ENCODE measurements at places on chromosomes 12 and 14. TPM values are rescaled to one million over a fixed set of nuclear protein-coding genes. Genes with fewer than 3 reads are reported as not detected.

GRCh38 chr14:105483300-105484068, 3.2 kb upstream of the CRIP1 start:
- no peak overlapping the region for H3K4me3 ChIP-seq
- peaks cover 27% of the 10 kb centered on the region for H3K4me1 ChIP-seq
- H3K27me3 ChIP-seq, result peaks cover 36% of the 10 kb centered on the region
- H3K27ac ChIP-seq, result no peak overlapping the region
- no peaks in the 10 kb centered on the region for H3K36me3 ChIP-seq

The FAM186B gene
- total RNA-seq, result 0.17 TPM

The GLIPR1L1 gene
- not detected for total RNA-seq

The CLBA1 gene
- total RNA-seq, result 6.4 TPM

DNA sequence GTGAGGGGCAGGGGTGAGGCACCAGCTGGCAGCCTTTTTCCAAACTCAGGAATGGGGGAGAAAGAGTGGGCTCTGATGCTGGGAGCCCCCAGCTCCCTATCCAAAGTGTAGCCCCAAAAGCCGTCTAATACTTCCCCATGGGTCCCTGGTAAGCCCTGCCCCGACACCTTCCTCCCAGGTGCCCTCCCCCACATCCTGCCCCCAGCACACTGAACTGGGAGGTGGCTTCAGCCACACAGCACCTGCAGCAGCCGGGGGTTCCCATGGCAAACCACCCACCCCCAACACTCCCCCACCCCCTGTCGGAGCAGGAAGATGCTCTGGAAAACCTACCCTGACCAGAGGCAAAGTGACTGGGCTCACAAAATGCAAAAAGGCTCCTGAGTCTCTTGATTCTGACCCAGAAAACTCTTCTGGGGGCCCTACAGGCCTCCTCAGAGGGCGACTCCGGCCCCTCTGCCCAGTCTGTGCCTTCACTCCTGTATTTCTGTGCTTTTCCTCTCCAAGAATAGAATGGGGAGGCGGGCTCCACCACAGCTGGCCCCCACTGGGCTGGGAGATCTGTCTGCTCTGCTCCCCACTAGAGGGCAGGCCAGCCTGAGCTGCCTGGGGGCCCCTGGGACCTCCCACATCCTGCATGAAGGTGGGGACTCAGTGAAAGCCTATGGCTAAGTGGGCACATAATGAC, 81.6 kb downstream of the ITPK1 start:
- H3K36me3 ChIP-seq, result no peaks in the 10 kb centered on the region
- H3K27ac ChIP-seq, result peak overlapping the region; percentile 78
- H3K4me3 ChIP-seq, result no peak overlapping the region
- H3K27me3 ChIP-seq, result no peaks in the 10 kb centered on the region

The KRT79 gene
- total RNA-seq, result 0.07 TPM

- DNase-seq, result no peak
- no peak overlapping the region for H3K27ac ChIP-seq
- no peaks in the 10 kb centered on the region for H3K36me3 ChIP-seq
Measured at GRCh38 chr12:102388469-102388868, 91.9 kb downstream of the IGF1 start.

DNA sequence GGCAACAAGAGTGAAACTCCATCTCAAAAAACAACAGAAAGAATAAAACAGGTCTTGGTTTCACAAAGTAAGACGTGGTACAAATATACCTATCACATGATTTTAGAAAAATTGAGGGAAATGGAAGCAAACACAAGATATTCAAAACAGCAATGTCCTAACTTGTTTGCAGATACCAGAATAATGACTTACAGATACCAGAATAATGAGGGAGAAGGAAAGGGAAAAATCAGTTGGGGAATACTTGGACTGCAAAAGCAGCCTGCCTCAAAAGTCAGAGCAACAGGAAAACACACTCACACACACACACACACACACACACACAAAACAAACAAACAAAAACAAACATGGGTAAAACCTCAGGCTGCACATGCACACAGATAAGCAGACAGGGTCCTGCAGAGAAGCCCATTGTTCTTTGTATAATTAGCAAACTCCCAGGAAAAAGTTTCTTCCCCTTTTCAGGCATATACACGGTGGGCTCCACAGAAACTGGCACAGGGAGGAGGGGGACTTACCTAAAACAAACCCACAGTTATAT, 65.7 kb upstream of the CAPRIN2 start:
- H3K27ac ChIP-seq, result no peak overlapping the region
- DNase-seq, result no peak
- H3K36me3 ChIP-seq, result no peaks in the 10 kb centered on the region

- no peaks in the 10 kb centered on the region for H3K27me3 ChIP-seq
- H3K27ac ChIP-seq, result no peak overlapping the region
- H3K4me3 ChIP-seq, result no peak overlapping the region
- no peaks in the 10 kb centered on the region for H3K4me1 ChIP-seq
- H3K36me3 ChIP-seq, result no peaks in the 10 kb centered on the region
Measured at GRCh38 chr12:43636725-43637463, 84.9 kb upstream of the ADAMTS20 start.

The NKX2-1 gene
- total RNA-seq, result 2.7 TPM

DNA sequence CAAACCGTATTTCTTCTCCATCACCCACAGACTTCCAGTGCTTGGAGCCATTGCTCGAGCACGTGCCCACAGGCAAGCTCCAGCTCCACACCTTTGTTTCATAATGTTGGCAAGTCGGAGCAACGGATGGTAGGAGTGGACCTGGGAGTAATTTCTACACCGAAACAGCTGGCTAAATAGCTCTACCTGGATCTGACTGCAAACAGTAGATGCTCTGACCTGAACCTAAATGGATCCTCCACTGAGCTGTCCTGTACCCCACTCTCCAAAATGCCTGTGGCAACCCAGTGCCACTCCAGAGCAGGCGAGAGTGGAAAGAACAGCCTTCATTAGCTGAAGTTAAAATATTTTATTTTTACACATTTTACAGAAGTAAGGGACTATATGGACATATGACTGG, 108.7 kb downstream of the BMP4 start:
- no peak for DNase-seq
- no peak overlapping the region for H3K4me3 ChIP-seq
- H3K36me3 ChIP-seq, result no peaks in the 10 kb centered on the region
- H3K27ac ChIP-seq, result no peak overlapping the region

The ACRBP gene
- 0.20 TPM for total RNA-seq

DNA sequence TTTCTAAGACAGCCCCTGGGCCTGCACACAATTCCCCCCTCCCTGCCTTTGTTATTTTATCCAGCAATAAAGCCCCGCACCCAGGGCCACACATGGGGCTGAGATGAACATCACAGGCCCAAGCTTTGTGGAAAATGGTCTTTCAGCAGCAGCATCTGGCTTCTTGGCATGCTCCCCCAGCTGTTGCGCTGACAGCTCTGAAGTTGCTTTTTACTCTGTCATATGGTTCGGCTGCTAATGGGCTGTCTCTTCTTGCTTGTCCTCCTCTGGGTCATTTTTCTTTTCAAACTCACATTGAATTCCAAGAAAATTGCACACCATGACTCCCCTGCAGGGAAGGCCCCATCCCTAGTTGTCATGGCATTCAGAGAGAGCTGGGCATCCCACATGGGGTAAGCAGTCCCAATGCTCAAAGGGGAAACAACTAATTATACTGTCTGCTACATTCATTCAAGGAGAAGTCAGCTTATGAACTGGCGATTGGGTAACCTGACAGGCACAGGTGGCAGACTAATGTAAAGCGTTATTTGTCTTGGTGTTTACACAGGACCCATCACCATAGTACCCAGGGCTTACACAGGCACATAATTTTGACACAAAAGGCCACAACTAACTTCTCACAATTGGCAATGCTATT, 74.0 kb upstream of the CDKN3 start:
- no peak overlapping the region for H3K4me3 ChIP-seq
- no peaks in the 10 kb centered on the region for H3K36me3 ChIP-seq
- no peak for DNase-seq
- H3K4me1 ChIP-seq, result peaks cover 6% of the 10 kb centered on the region

- H3K4me3 ChIP-seq, result no peak overlapping the region
- peaks cover 7% of the 10 kb centered on the region for H3K4me1 ChIP-seq
- H3K27ac ChIP-seq, result no peak overlapping the region
- no peaks in the 10 kb centered on the region for H3K36me3 ChIP-seq
- DNase-seq, result peak; percentile 42
Measured at GRCh38 chr12:79886917-79887519, 47.9 kb downstream of the PPP1R12A start.

DNA sequence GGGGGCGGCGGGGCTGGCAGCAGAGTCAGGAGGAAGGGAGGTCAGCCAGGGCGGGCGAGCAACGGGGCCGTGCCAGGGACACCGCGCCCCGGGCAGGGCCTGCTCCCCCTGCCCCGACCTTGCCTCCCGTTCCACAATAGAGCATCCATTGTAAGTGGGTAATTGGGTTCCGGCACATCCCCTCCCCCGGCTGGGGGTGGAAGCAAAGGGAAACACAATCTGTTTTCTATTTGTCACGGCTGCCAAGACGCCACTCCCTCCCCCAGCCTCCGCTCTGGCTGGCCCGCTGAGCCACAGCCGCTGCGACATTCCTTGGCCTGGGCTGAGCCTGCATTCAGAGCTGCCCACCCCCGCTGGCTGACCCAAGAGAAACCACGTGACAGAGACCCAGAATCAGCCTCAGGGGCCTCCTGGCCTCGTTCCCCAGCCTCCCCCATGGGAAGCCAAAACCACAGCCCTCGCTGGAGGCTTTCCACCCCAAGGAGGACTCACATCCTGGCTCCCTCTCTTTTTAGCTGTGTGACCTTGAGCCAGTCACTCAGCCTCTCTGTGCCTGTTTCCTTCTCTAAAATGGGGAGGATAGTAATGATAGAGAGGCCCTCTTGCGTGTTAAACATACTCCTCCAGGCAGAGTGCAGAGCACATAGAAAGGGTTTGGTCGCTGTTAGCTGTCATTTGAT, 117.6 kb downstream of the SCARB1 start:
- DNase-seq, result peak; percentile 90
- H3K4me3 ChIP-seq, result no peak overlapping the region
- no peaks in the 10 kb centered on the region for H3K36me3 ChIP-seq
- H3K27ac ChIP-seq, result peak overlapping the region; percentile 86
- H3K27me3 ChIP-seq, result no peaks in the 10 kb centered on the region

The LRP1-AS gene
- total RNA-seq, result not detected

The FOXG1 gene
- not detected for total RNA-seq
